Panc1 (cell line): ENCODE measurements at places on chromosomes 3 and 15.

- DNase-seq = no peak
These were observed 1.7 kb downstream of the KLHL25 start for GRCh38 chr15:85792912-85793590.

DNA sequence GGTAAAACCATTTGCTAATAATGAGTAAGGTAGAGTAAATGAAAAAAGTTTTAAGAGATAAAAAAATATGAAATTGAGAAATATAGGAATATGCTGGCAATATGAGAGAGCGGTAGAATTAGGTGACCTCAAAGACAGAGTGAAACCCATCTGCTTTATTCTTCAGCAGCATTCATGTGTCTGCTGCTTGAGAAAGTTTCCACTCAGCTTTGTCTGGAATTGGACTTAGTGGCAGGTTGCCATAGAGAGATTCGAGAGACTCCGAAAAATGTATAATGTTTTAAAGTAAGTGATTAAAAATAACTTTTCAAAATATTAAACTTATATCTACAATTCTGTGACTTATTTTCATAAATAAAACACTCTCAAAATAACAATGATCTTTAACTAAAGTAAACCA lies 5.0 kb downstream of the SUCNR1 start:
- no peak for DNase-seq

DNA sequence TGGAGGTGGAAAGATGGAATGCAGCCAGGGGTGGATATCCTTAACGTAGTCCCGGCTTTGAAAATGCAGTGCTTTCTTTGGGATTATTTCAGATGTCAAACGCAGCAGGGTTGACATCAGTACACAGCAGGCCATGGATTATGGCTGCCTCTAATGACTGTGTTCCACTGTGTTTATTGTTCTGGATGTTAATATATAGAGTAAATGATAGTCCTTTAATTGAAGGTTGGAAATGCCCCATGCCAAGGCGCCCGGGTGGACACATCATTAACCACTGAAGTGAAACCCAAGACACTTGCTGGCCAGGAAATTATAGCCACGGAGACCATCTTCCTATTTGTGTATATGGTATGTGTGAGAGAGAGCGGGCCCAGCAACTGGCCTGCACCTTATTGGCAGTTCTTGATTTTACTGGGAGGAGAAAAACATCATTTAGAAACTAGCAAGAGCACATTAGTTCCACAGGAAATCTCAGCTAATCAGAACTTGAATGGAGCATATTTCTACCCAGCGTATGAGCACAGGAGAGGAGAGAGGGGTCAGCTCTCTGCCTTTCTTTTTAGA lies 254.9 kb upstream of the RASGRP1 start:
- DNase-seq = no peak

- DNase-seq = no peak
These were observed 708.5 kb downstream of the SQOR start for GRCh38 chr15:46343196-46343935.

- no peak for DNase-seq
These were observed 17.3 kb downstream of the LTF start for GRCh38 chr3:46447228-46447985.
